ENCODE measurements at places on chromosomes 7 and 10.

DNA sequence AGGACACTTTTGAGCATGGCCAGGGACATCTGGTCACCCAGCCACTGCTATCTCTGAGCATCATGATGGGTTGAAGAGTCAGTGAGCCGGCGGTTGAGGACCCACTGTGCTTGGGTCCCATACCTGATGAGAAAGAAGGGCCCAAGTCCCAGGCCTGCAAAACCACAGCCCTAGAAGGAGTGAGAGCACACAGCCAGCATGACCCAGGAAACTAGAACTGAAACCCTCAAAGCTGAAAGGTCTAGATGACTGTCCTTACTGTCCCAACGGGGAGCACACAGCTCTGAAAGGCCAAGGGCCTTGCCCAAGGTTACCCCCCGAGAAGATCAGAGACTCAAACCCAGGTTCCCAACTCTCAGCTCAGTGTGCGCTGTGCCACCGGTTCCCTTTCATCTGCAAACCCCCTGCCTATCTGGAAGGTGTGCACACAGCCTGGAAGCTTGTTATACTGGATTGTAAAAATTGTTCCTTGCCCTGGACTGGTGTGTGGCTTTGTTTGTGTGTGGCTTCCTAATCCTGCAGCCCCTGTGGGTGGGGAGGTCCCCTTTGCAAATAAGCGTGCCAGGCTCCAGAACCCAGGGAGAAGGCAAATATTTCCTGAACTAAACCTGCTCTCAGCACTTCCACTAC is 22.6 kb upstream of the PSAP start:
- no peak for DNase-seq

DNA sequence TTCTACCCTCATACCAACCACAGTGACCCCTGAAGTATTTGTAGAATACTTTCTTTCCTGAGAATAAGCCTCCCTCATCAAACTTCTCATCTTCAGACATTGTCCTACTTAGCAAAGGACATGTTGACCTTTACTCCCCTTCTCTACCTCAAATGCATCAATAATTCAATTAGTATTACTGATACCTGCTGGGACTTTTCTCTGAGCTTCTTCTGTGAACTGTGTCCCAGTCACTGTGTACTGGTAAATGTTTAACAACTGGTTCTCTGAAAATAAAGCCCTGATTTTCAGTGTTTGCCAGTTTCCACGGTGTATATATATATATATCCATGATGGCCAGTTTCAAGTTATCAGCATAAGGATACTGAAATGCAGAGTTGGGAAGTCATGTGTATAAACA is 12.2 kb downstream of the PANK1 start:
- DNase-seq: no peak

DNA sequence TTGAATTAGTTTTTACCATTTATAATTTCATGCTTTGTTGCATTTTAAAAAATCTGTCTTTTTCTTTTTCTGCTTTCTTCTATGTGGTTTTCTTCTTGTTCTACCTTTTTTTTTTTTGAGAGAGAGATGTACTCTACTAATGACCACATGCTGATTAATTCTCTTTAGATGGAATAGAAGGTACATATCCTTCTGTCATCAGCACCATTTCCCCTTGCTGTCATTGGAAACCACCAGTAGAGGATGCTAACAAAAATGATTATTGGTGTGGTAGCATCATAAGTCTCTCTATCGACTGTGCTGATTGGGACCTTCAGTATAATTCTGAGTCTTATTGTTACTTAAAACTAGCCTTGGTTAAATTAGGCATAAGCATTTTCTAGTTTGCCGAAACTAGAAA is 3.6 kb downstream of the ZEB1 start:
- DNase-seq: peak; percentile 37

DNA sequence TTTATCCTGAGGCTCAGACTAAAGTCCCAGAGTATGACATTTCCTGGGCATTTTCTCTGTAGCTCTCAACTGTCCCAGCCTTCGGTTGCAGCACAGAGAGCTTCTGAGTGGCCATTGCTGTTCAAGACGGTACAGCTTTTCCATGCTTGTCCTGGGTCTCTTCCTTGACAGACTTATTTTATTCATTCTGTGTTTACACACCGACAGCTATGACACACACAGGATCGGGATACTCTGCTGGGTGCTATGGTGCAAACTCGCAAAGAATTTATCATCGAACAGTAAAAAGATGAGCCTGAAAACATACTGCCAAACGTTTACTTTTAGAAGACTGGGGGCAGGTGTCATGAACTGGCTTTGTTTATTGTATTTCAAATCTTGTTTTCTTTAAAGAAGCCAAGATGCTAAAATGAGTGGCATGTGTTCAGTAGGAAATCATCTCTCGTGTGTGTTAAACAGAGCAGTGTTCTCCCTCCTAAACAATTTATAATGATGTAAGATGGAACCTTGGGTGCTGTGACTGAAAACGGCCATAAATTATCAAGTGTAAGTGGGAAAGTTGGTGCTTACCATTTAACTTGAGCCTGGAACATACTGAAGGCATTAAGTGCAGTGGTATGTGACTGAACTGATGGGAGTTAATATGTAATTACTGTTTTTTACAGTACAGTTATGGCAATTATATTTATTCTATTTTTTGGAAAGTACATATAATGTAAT is 120.8 kb downstream of the CELF2 start:
- no peak for DNase-seq

DNA sequence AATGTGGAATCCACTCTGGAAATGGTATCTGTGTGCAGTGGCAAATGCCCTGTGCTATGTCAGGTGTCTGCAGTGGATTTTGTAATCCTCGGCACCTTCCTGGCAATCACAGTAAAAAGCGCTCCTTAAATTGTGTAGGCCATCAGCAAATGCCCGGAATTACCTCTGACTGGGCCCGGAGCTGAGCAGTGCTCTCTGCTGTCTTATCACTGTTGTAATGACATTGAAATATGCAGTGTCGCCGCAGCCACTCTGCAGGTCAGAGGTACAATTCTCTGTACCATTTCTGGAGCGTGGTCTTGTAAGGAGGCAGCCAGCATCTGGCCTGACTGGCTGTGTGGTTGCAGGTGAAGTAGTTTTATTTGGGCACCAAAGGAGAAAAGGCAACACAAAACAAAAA is 416.4 kb upstream of the MKI67 start:
- DNase-seq: no peak

DNA sequence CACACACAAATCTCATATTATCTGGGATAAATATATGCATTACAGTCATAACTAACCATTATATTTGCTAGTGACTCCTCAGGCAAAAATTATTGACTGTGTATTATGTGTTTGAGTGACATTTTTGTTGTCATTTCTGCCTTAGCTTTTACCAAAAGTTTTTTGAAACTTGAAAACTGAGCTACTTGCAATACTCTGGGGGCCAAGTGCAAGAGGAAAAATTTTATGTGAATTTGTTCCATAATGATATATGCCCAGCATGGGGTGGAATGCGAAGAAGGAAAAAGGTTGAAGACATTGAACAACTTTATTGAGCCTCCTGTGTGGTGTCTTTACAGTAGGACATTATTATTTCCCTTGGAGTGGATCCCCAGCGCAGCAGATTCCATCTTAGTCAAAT is 176.8 kb upstream of the FERD3L start:
- DNase-seq: no peak

GRCh38 chr10:129323879-129324278 is 143.2 kb upstream of the MGMT start:
- DNase-seq: no peak

- DNase-seq: no peak
Measured at GRCh38 chr10:123413353-123413752, 252.8 kb upstream of the GPR26 start.

GRCh38 chr7:135684136-135684535 is 21.8 kb downstream of the STMP1 start:
- no peak for DNase-seq

DNA sequence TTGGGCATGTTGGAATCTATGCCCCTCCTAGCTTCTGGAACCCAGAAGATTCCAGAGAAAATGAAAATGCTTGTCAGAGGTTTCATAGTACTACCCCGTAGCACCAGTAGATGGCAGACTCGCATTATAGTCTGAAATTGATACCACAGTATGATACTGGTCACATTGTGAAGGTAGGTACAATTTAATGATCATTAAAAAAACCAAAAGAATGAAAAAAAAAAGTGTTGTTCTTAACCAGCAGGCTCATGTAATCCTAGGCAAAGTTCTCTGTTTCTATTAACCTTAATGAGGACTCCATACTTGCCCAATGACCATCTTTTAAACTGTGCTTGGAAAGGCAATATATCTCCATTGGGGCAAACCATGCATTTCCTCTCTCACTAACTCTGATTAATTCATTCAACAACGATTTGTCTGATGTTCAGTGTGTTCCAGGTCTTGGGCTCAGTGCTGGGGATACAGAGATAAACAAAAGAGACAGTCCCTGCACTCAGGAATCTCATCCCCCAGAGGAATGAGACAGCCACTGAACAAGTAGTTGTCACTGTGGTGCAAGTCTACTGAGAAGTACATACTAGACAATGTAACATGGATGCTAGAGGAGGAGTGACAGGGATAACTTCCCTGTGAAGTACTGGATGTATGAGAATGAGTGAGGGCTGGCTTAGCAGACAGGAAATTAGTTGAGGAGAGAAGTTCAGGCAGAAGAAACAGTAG is 223.5 kb upstream of the PHYHIPL start:
- DNase-seq: peak; percentile 65

DNA sequence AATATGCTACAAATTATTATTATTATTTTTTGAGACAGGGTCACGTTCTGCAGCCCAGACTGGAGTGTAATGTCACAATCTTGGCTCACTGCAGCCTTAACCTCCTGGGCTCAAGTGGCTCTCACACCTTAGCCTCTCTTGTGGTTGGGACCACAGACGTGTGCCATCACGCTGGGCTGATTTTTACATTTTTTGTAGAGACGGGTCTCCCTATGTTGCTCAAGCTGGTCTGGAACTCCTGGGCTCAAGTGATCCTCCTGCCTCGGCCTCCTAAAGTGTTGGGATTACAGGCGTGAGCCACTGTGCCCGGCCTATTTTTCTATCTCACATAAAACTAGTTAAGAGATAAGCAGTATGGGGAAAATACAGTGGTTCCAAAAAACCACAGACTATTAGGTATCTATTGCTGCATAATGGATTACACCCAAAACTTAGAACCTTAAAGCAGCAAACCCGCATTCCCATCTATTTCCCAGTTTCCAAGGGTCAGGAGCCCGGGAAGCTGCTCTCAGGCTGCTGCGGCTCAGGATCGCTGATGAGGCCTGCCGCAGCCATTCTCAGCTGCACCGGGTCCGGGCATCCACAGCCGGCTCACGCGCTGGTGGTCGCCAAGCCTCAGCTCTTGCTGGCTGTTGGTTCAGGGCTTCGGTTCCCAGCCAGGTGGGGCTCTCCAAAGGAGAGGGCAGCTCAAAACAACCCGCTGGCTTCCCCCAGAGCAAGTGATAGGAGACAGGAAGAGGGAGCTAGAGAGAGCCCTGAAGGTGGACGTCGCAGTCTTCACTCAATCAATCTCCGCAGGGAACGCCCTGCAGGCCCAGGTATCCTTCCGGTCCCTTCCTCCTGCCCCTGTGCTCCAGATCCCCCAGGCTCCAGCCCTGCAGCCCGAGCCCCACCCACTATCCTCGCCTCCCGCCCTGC is 128.2 kb downstream of the UBE2H start:
- DNase-seq: peak; percentile 45

GRCh38 chr7:82539969-82540368 is 96.4 kb upstream of the CACNA2D1 start:
- no peak for DNase-seq

- DNase-seq: no peak
Measured at GRCh38 chr7:130461272-130461671, 20.5 kb upstream of the CEP41 start.

GRCh38 chr7:124550036-124550435 is 215.6 kb downstream of the GPR37 start:
- DNase-seq: no peak

- DNase-seq: no peak
Measured at GRCh38 chr7:135939261-135939812, 37.8 kb downstream of the MTPN start.

GRCh38 chr10:93703066-93703465 is 674 bp upstream of the FRA10AC1 start:
- no peak for DNase-seq

GRCh38 chr7:23295401-23295697 is 3.8 kb upstream of the MALSU1 start:
- DNase-seq: no peak

- no peak for DNase-seq
Measured at GRCh38 chr7:151644554-151644953, 124.9 kb upstream of the RHEB start.

DNA sequence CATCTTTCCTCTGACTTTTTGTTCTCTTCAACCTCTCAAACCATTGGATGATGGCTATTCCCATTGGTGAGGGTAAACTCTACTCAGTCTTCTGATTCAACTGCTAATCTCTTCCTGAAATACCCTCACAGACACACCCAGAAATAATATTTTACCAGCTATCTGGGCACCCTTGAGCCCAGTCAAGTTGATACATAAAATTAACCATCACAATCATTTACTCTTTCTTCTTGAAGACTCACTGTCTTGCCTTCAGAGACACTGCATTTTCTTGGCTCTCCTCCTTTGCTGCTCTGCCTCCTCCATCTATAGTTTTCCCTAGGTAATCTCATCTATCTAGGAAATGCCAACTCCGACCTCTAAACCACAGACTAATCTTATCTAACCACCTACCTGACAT is 12.6 kb upstream of the PRRT4 start:
- no peak for DNase-seq

GRCh38 chr10:123151737-123152135 is 2.5 kb upstream of the BUB3 start:
- DNase-seq: no peak

DNA sequence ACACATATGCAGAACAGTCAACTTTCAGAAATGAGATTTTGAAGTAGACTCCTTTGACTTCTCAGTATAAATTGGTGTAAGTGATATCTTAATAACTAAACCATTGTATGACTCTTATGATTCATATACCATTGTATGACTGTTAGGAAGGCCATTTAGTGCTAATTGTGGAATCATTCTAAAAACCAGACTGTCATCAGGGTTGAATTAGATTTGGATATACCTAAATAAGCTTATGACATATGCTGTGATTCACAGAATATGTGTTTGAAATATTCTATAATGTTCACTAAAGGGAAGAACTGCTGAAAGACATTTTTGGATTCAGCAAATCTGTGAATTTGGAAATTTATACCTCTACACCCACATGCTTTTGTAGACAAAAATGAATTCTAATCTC is 438.1 kb downstream of the MDFIC start:
- DNase-seq: no peak

DNA sequence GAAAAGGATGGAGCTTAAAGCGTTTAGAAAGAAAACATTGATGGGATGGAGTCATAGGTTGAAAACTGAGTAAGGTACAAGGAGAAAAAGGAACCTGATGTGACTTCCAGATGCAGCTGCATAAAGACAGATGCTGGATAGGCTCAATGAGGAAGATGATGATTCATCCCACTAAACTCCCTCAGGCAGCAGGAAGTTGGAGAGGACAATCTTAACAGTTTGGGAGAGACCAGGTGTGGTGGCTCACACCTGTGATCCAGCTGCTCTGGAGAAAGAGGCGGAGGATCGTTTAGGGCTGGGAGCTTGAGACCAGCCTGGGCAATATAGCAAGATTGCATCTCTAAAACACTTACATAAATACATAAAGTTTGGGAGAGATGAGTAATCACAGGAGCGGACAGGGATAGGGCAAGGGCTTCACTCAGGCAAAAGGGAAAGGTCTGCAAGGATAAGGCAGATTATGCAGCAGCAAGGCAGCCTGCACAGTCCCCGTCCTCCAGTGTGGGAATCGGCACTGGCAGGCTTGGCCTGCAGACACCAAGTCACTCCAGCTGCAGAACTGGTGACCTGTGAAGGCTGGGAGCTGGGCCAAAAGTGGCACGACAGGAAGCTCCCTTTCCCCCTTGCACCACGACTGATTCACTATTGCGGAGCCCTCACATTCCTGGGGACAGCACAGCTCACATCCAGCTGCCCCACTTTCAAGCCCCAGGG is 438.5 kb downstream of the GRID1 start:
- DNase-seq: no peak
